ENCODE measurements at places on chromosomes 4 and X.
A peak's percentile ranks its signal among the peaks of the same experiment; 100 is the strongest.

DNA sequence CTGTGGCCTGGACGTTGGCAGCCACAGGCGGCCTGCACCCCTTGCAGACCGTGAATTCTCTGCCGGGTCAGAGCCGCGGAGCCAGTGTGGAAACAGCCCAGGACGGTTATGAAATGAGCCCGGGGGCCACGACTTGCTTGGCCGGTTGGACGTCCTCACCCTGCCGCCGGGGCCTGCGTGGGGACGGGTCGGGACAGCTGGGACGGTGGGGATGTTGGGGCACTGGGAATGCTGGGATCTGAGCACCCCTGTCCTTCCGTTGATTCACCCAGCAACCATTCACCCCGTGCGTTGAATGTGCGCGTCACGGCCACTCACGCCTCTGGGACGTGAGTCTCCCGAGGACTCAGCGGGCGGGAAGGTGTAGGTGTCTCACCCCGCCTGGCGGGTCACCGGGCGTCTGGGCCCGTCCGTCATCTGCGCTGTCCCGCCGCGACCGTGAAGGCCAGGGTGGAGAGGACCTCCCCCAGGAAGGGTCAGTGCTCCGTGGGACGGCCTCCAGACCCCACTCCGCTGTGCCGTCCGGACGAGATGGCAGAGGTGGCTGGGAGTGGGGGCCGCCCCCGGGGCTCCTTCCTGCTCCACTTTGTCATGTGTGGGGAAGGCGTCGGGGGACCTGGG is 4.5 kb upstream of the PLCXD1 start:
- peak; percentile 66 for DNase-seq

GRCh38 chr4:56466910-56467283 is 520 bp upstream of the SRP72 start:
- peak; percentile 13 for DNase-seq

GRCh38 chrX:133983974-133984845 is 1.2 kb downstream of the GPC3 start:
- peak; percentile 46 for DNase-seq

- DNase-seq = no peak
Observed at GRCh38 chrX:27728291-27728690, 79.5 kb upstream of the MAGEB10 start.

GRCh38 chr4:185127021-185127925 is 15.8 kb upstream of the SLC25A4 start:
- DNase-seq = peak; percentile 85

- DNase-seq = no peak
Observed at GRCh38 chr4:142121448-142122350, 485.3 kb downstream of the IL15 start.

- no peak for DNase-seq
Observed at GRCh38 chr4:55169352-55169961, 44.1 kb upstream of the KDR start.

- DNase-seq = no peak
Observed at GRCh38 chr4:53450773-53451172, 73.3 kb downstream of the FIP1L1 start.

DNA sequence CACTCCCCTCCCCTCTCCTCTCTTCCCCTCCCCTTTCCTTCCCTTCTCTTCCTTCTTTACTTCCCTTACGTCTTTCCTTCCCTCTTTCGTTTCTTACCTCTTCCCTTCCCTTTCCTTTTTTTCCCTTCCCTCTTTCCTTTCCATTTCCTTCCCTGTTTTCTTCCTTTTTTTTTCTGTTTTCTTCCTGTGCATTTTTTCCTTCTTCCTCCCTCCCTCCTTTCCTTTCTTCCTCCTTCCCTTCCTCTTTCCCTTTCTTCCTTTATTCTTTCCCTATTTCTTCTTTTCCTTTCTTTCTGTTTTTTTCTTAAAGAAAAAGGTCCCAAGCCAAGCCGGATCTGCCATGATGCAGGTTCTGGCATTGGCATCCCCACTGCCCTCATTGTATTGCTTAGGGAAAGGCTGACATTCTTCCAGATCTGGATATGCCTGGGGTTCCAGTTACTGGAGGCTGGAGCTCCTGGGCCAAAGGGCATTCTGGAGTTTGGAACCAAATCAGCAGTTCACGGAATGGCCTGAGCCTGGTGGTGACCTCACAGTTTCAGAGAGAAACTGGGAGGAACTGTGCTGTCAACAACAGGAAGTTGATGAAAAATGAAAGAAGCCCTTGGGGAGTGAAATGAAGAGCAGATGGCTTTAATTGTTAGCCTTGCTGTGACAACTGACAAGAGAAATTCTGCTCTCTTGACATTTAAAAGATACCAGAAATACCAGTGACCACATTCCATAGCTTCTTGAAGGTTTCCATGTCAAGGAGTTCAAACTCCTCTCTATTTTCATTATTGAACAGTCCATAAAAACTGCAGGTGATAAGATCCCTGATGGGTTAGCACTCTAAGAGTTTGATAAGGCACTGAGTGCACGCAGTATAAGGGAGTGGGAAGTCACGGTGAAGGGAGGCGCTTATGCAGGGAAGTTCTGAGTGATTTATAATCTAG is 622.1 kb downstream of the SPRY1 start:
- no peak for DNase-seq

GRCh38 chr4:160247091-160247656 is 1144.3 kb downstream of the RAPGEF2 start:
- no peak for DNase-seq

- peak; percentile 65 for DNase-seq
Observed at GRCh38 chr4:84582988-84583875, at the start of gene CDS1. Gene CDS1 (plus strand): TSS chr4:84583127. CDS start chr4:84583402, 275 bp downstream.

DNA sequence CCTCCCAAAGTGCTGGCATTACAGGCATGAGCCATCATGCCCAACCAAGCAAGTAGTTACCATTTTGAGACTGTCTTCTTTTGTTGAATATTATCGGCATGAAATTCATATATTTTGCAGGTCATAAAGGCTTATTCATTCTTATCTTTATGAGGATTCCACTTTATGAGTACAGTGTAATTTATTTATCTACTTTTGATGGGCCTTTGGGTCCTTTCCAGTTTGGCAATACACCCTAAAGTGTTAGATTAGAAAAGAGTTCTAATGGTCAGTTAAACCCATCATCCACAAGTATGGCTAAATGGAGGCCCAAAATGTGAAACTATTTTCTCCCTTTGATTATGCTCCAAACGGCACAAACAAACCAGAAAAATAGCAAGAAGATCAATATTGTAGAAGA is 10.9 kb upstream of the ABCG2 start:
- DNase-seq = no peak

DNA sequence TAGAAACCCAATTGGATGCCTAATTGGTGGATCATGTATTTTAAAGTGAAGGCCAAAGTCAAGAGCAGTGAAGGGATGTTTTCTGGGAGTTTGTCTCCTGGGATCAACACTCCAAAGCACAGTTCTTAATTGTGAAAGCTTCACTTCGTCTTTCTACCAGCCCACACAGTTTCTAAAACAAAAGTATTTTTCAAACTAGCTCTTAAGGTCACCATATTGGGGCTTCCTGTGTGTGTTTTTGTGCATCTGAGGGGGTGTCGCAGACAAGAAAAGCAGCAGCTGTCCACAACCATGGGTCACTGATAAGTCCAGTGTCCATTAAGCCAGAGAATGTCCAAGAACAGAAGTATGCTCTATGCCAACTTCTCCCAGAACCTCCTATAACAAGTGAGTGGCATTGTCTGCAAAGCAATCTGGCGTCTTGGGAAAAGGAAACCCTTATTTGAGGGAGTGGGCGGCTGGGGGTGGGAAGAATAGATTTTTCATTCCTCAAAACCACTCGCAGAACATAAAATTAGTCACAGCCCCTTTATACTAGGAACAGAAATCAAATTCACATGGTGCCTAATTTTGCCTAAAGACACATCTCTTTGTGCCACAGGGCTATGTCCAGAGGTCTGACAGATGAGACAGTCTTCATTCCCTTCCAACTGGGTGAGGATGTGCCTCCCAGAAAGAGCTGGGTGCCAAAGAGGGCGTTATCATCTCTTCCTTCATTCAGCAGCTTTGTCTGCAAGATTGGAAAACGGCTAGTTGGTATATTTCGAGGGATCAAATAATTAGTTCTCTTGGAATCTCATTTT is 610.4 kb downstream of the BCOR start:
- DNase-seq = no peak

DNA sequence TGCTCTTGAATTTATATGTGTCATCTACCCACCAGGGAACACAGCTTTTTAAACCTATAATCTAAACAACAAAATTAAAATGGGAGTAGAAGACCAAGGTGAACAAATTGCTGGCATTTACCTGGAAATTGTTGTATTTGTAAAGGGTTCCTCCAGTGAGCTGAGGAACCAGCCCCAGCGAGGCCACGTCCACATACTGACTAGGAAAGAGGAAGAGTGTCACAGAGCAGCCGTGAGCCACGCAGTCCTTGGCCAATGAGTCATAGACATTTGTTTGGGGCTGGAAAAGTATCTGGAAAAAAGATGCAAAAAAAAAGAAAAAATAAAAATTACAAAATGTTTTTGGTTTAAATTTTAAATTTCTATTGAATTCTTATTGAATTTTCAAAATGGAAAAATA is 58.7 kb downstream of the METTL14 start:
- no peak for DNase-seq

DNA sequence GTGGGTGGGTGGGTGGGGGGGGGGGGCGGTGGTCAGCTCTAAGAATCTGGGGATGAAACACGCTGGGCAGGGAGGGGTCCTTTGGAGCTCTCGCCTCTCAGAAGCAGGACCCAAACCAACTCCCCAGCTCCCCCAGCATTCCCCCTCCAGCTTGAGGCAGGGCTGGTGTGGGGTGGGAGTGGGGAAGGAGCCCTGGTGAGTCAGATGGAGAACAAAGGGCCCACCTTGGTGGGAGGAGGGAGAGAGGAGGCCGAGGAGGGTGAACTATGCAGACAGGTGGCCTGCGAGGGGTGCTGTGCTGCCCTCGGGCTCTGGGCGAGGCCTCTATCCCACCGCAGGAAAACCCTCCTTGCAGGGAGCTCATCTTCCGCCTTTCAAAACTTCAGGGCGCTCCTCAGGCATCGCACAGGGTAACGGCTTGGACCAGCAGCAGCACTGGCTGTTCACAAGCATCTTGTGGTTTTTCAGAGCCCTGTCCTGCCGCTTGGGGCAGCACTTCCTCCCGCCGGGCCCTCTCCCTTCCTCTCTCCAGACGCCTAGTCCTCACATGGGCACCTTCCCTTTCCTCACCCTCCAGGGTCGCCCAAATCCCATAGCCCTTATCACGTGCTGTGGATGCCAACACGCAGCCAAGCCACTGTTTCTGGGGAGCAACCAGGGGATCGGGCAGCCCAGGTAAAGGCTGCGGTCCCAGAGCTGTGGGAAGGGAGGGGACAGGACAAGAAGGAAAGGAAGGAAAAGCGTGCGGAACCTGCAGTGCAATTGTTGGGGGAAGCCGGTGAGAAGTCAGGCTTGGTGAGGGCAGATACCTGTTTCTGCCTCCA is 34.0 kb upstream of the GRPEL1 start:
- peak; percentile 92 for DNase-seq

DNA sequence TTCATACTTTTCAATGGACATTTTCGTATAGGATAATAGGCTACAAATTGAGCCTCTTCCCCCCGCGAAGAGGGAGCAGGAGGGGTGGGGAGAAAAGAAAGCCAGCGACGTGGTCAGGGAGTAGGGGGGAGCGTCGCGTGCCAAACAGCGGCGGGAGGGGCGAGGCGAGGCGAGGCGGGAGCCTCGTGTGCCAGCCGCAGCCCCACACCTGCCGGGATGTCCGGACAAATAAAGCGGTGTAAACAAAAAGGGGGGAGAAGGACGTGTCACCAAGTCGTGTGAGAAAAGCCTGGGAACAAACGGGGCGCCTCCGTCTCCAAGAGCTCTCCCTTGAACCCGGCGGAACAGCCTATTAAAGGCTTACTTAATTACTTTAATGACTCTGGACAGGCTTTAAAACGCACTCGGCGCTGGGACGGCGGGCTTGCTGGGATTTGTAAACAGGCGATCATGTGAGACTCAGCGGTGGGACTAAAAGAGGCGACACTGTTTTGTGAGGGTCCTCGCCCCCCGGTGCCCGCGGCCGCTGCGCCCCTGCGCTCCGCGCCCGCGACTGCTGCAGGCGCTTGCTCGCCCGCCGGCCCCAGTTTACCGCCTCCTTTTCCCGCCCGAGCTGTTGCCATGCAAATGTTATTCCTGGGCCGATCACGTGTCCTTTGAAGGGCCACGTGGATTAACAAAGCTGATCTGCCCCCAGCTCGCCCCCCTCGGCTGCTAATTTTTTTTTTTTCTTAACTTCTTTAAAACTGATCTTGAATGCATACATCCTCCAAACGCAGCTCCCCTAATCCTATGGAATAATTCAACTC is at the start of gene HELT:
Gene HELT, plus strand, starts transcription at position 527 of the 809 bp plus-strand sequence. CDS start 439 bp downstream, outside the sequence.
- peak; percentile 79 for DNase-seq

DNA sequence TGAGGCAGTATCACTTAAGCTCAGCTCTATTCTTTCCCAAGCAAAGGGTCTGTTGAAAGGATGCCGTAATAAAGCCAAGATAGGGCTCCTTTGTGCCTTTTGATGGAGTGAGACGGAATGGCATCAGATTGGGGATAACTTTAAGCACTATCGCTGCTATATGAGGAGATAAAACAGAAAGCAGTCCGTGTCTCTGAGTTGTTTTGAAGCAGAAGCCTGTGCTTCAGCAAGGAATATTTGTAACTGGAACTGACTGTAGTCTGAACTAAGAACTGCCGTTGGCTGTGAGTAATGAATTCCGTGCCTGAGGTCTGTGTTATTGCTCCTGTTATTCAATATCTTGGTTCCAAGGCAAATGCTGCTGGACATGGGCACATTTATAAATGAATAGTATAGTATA is 297.4 kb downstream of the ANKRD50 start:
- DNase-seq = no peak

GRCh38 chr4:138835832-138836533 is 179.6 kb upstream of the NOCT start:
- DNase-seq = no peak
